Activated CD4-positive, alpha-beta memory T cell treated with anti-CD3 and anti-CD28 coated beads for 36 hours (primary cell): ENCODE measurements at places on chromosomes 7 and 10.

- DNase-seq, result no peak
These were observed 188.2 kb downstream of the MLLT10 start for GRCh38 chr10:21722209-21722608.

GRCh38 chr10:106711313-106711906 lies 453.1 kb downstream of the SORCS1 start:
- peak; percentile 47 for DNase-seq

DNA sequence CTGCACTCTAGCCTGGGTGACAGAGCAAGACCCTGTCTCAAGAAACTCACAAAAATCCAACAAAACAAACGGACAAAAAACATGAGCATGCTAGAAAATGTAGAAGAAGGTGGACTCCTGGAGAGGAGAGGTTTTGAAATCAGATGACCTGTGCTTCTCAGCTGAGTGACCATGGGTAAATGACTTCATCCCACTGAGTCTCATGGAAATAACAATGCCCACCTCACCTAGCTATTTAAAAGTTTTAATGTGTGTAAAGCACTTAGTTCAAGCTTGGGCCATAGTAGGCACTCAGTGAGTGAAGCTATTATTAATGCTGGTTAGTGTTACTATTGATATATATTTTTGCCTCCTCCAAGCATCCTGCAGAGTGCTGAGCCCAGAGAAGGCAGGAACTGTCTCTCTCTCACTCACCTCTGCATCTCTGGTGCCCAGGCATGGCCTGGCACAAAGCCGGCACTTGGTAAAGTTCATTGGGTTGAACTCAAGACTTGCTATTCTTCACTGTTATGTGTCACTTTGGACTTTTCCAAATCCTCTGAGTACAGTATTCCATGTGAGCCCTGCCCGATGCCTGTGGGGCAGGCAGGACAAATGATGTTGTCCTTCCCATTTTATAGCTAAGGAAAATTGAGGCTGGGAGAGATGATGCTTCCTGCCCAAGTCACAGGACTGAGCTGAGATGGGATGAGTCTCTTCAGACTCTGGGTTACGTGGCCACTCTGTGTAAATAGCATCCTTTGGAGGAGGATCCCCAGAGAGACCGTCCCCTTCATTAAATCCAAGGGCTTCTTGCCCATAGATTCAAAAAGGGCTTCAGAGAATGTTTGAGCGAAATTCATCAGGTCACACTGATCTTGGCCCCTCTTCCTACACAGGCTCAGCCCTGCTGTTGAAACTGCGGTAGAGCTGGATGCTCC lies 81.4 kb upstream of the EMX2 start:
- no peak for DNase-seq

- DNase-seq, result no peak
These were observed 33.9 kb downstream of the STARD3NL start for GRCh38 chr7:38211940-38212339.

DNA sequence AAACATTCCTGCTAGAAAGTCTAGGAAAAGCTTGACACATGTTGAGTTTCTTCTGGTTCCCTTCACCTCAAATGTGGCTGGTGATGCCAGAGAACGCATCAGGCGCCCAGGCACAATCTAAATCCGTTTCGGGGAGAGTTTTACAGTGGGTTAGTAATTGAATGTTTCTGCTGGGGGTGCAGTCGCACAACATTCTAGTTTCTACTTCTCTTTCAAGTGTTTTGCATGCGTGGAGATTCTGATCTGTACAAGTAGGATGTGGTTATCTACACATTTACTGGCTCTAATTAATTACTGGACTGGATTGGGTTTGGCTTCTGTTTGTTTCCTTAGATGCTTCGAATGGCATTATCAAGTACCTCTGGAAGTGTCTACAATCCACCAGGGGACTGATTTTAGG lies 173.8 kb downstream of the TMEM26 start:
- DNase-seq, result no peak

GRCh38 chr10:102003541-102003940 lies 52.4 kb downstream of the ARMH3 start:
- DNase-seq, result no peak

- no peak for DNase-seq
These were observed 209.3 kb downstream of the JAZF1 start for GRCh38 chr7:27971171-27971812.

DNA sequence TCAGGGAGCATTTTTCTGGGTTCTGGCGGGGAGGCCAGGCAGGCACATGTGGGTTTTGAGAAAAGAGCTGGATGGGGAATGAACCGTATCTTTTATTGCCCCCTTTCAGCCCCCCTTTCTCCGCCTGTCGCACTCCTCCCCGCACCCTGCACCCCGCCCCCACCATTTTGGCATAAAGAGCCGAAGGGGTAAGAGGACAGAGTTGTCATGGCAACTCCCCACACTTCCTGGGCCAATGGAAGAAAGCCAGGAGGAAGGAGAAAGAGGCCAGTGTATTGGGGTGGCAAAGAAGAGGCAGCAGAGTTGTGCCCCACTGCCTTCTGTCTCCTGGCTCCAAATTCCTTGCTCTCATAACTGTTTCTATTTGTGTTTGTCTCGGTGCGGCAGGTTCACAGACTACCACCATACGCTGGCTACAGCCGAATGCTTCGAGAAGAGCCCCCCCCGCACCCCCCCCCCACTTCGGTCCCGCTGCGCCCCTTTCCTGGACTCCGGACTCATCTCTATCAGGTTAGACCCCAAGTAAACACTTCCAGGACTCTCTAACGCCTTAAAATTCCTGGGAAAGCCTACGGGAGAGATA lies 3.4 kb downstream of the KCNIP2 start:
- peak; percentile 51 for DNase-seq

GRCh38 chr10:110013630-110014293 lies 6.0 kb downstream of the ADD3 start:
- peak; percentile 35 for DNase-seq

DNA sequence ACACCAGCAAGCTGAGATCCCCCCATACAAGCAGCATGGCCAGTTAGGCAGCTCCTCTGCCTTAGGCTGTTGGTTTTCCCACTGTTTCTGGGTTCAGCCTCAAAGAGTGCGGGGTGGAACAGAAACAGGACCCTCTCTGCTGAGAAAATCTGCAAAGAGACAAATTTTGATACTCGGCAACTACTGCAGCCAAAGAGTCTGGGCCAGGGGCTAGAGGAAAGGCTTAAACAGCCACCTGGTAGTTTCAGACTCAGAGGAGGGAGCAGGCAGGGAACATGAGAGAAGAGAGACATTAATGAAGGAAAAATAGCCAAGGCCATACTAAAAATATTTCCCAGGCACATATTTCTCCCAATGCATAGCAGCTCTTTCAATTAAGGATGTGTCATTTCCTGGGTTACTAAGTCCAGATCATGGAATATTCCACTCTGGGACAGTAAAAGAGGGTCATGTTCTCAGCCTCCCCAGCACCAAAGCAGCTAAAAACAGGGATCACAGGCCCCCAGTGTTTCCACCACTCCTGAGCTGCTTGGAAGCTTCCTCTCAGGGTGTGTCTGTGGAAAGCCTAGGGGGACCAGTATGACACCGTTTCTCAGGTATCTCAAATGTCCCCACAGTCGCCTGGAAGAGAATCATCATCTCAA lies 29.8 kb downstream of the PDLIM1 start:
- DNase-seq, result no peak

GRCh38 chr7:101177644-101178043 lies 2.4 kb downstream of the NAT16 start:
- no peak for DNase-seq

- no peak for DNase-seq
These were observed 105.0 kb downstream of the SUGCT start for GRCh38 chr7:40239755-40240303.

- DNase-seq, result no peak
These were observed 31.6 kb downstream of the CCDC3 start for GRCh38 chr10:12969951-12970350.

DNA sequence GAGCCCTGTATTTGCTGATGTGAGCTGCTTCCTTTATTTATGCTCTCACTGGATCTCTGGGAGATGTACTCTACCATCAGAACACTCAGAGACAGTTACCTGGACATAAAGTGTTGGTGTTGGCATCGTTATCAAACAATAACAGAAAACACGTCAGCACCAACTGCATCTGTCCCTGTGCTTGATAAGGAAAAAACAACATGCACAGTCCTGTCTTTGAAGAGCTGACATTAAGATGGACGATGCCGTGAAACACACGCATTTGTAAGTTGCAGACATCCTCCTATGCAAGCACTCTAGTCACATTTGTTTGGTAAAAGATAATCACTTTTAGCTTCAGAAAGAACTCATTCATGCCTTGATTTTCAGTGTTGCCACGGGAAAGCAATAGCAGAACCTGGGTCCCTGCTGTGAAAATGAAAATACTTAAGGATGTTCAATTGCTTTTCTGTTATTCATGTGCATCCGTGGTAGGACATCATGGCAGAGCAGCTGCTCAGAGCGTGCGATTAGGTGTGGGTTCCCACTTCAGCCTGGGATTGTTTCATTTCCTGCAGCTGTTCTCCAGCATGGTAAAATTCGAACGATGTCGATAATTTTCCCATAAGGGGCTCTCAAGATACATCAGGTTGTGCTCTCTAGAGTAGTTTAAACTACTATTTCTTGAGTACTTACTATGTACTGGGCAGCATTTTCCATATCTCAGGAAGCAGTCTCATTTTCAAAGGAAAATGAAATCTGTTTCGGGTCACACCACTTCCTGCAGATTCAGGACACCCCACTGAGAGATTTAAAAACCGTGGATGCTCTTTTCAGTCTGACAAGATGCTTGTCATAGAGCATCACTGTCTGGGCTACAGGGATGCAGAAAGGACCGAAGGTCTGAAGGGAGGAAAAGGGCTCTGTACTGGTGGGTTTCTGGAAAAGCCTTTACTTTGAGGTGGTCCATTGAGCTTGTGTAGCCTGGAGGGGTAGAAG lies 248.7 kb downstream of the CAMK1D start:
- DNase-seq, result no peak

DNA sequence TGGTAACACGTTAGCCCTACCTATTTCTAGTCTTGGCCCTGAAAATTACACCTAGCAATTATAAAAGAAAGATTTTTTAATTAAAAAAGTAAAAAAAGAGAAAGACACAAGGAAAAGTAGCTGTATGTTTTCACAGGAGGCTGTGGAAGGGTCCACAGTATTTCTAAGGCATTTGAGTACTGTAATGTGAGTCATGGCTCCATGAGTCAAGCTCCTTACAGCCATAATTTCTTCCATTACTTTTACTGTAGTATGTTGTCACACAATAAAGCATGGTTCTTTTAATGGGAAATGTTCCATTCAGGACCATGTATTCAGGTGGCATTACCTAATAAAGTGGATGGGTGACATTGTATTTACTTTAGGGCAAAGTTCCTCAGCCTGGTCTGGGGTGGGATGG lies 113.4 kb downstream of the GPR37 start:
- no peak for DNase-seq

- DNase-seq, result no peak
These were observed 27.6 kb upstream of the BMS1 start for GRCh38 chr10:42755028-42755451.

DNA sequence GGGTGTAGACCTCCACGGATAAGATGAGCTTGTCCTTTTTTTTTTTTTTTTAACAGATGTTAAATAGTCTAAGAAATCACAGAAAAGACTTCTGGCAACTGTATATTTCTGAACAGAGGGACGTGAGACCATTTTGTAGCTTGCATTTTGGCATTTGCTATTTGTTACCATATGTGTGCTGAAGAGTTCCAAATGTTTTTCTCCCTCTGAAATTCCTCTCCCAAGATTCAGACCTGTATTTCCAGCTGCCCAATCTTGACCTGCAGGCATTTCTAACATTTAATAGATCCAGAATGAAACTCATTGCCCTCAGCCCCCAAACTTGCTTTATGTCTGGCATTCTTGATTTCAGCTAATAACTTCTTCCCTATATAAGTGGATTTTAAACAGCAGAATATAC lies 223.1 kb upstream of the FZD1 start:
- no peak for DNase-seq

- no peak for DNase-seq
These were observed 10.6 kb downstream of the CPSF4 start for GRCh38 chr7:99449326-99449725.

DNA sequence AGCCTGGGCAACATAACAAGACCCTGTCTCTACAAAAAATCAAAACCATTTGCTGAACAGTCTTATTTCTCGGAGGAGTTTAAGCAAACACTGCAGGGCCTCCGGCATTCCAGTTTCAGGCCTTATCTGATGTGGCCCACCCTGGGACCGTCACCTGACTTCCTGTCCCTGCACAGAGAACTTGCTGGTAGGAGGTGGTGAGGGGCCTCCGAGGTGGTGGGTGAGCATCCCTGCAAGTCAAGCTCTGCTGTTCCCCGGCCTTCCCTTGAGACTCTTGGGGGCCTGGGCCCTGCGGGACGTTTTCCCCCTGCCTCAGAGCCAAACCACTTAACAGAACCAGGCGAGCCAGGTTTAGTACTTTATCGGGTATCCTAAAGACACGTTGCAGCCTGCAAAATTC lies 44.5 kb upstream of the AP5Z1 start:
- no peak for DNase-seq

GRCh38 chr10:30034433-30035137 lies 24.8 kb downstream of the JCAD start:
- DNase-seq, result no peak

- no peak for DNase-seq
These were observed 57.3 kb downstream of the NRP1 start for GRCh38 chr10:33277135-33277536.

GRCh38 chr10:33463011-33463410 lies 128.5 kb upstream of the NRP1 start:
- no peak for DNase-seq

GRCh38 chr10:110840225-110840922 lies 31.4 kb upstream of the PDCD4 start:
- no peak for DNase-seq

- DNase-seq, result no peak
These were observed 56.1 kb downstream of the CPVL start for GRCh38 chr7:29090151-29090805.

GRCh38 chr7:27112955-27113949 lies 10.8 kb upstream of the HOXA2 start:
- no peak for DNase-seq

DNA sequence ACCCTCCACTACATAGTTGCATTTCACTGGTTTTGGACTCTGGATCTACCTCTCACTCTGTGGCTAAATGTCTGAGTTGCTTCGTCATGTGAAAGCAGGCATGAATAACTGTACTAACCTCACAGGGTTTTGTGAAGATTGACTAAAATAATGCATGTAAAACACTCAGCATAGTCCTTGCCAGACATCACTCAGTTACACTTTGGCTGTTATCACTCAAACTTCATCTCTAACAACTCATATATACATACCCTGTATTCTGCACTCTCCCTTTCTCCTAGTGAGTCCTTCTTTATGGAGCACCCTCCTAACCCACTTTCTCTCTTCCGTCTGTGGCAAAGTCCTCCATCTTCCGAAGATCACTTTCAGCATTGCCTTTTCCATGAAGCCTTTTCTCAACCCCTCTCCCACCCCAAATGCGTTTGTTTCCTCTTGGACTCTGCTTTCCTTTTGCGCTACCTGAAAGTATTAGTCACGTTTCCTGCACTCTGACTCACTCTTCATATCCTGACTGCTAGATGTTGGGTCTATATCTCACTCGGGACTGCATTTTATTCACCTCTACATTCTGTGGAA lies 72.6 kb downstream of the OSBPL3 start:
- peak; percentile 56 for DNase-seq

- no peak for DNase-seq
These were observed 317.9 kb upstream of the KLF6 start for GRCh38 chr10:4102802-4103344.
